Activated CD4-positive, CD25-positive, alpha-beta regulatory T cell treated with anti-CD3 and anti-CD28 coated beads, Interleukin-2, amount 50 U/mL, for 24 hours (primary cell): ENCODE measurements at places on chromosomes 5 and 9.

DNA sequence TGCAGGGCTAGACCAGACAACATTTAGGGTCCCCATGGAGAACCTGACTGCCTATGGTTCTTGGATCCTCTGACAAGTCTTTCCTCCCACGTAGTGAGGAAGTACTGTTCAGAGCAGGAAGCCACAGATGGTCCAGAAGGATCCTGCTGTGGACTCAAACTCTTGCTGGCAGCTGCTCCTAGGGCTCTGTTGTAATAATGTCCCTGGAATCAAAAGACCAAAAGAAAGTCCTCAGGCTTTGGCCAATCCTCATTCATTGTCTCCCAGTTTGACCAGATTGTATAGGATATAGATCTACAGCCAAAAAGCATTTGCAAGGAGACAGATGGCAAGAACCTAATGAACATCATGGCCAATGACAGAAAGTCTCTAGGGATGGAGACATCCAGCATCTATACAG lies 53.9 kb downstream of the SEMA6A start:
- no peak for ATAC-seq

DNA sequence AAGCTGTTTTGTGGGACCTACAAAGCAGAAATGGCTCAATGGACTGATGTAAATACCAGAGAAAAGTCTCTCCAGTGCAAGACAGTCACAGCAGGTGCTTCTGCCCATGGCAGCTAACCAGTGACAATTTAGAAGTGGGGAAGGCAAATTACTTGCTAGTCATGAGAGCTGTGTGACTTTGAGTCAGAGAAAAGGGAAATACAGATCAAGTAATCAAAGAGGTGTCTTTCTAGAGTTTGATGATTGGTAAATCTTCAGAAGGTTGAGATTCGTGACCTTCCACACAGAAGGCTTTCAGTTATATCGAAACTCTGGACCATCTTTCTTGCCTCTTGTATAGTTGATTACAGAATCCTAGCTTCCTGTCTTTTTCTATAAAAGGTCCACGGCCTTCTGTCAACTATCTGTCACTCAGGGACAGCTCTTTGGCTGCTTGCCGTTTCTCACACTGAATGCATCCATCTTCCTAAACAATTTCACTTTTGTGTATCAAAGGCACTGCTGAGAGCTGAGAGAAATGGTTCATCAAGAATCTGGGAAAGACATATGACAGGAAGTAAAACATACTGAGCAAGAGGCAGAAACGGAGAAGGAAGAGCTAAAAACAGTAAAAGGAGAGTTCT lies 993.9 kb upstream of the ACO1 start:
- ATAC-seq: no peak

DNA sequence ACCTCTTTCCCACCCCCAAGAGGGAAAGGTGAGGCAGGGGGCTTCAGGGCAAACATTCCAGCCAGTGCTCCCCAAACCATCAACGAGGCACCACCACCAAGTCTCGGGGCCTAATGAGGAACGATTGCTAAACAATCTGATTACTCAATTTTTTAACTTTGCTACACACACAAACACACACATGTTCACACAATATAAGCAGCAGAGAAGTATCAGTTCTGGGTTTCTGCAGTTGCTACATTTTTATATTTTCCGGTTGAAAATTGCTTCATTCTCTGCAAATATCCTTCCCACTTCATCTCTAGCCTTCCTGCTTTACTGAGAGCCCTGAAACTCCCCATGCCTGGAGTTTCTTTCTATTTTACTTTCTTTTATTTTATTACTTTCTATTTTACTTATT lies 60.2 kb downstream of the FEM1C start:
- no peak for ATAC-seq

DNA sequence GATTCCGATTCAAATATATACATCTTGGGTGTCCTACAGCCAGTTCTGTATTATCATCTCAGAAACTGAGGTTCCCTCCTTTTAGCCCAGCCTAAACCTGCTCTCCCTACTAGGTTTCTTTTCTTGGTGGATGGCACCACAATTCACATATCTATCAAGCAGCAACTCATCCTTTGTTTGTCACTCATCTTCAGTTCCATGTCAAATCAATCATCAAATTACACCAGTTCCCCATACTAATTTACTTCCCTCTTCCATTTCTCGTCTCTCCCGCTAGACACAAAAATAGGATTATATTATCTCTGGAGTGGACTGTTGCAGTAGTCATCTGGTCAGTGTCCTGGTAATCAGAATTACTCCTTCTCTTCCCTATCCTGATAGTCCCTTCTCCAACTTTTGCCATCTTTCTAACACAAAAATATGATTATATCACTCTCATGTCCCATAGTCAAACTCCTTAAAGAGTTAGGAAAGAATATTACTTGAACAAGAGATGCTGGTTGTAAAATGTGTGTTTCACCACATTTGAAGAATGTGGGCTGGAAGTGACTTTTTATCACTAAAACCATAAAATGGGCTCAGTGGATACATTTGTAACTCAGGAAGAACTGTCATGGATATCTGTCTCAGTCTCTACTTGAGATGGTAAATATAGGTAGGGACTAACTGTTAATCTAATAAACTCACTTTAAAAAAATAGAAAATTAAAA lies 69.1 kb upstream of the RICTOR start:
- ATAC-seq: no peak

GRCh38 chr9:109597496-109597895 lies 99.4 kb upstream of the PTPN3 start:
- ATAC-seq: no peak

- no peak for ATAC-seq
Measured at GRCh38 chr5:176733406-176734262, 76.7 kb upstream of the UNC5A start.

GRCh38 chr5:68428231-68428811 lies 212.8 kb downstream of the PIK3R1 start:
- no peak for ATAC-seq

DNA sequence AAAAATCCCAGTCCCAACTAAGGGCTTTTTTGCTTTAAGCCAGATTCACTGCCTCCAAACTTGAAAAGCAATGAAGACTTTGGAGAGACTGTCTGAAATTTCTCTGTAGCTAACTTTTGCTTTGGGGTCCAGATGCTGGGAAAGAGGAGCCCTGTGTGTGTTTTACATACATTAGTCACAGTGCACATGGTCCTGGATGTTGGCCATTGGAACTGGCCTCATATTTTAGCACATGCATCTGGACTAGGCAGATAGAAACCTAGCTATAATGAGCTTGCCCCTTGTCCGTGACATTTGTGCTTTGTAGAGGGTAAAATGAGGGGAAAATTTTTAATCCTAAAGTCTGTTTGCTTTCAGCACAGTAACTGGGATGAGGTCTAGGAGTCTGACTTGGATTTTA lies 421.7 kb downstream of the CDK5RAP2 start:
- no peak for ATAC-seq

DNA sequence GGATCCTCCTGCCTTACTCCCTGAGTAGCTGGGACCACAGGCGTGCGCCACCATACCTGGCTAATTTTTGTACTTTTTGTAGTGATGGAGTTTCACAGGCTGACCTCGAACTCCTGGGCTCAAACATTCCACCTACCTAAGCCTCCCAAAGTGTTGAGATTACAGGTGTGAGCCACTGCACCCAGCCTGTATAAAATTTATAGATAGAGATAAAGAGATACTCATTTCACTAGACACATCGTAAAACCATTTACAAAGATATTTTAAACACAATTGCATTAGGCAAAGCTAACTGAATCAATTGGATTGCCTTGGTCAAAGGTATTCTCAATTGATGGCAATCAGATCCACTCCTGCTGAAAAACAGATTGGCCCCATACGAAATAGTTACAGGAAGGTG lies 52.0 kb downstream of the PDE6A start:
- ATAC-seq: no peak

DNA sequence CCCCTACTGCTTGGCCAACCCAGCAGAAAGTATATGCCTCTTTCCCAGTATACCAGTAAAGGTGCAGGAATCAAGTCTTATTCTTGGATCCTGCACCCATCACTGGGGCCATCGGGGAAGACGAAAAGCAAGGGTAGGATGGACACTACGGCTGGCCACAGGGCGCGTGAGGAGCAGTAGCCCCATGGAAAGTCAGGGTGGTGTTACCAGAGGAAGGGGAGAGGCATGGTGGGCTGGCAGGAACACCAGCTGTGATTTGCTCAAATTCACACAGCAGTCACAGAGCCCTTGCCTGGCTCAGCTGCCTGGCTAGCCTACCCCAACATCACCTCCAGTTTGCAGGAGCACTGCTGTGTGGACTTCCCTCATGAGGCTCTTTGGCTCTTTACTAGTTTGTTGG lies 34.5 kb upstream of the SAP30L start:
- no peak for ATAC-seq

- peak; percentile 52 for ATAC-seq
Measured at GRCh38 chr9:34380511-34381315, 4.0 kb upstream of the MYORG start.

DNA sequence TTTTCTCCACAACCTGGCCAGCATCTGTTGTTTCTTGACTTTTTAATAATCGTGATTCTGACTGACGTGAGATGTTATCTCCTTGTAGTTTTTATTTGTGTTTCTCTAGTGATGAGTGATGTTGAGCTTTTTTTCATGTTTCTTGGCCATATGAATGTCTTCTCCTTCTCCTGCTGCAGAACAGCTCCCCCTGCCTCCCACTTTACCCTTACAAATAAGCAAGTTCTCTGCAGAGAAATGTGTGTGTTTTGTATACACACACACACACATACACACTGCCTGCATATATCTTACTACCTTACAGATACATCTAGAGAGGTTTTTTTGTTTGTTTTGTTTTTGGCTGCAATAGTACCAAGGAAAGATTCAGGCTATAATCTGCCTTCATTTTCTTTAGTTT lies 88.7 kb upstream of the PHF24 start:
- ATAC-seq: no peak
